ENCODE measurements at places on chromosomes 1 and 21.
A peak's percentile ranks its signal among the peaks of the same experiment; 100 is the strongest.

DNA sequence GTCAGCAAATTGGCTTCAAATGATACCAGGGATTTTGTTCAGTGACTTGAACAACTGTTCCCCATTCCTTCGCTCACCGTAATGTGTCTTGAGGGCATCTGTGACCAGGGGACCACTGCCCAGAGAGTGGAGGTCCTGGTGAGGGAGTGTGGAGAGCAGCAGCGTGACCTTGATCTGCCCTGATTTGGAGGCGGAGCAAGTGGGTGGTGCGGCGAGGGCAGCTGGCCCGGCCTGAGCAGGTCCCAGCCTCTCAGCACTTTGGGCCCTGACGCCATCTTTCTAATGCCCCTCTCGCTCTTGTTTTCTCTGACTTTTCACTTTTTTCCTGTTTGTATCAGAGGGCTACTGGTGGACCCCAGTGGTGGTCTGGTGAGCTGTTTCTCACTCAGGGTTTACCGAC is 31.1 kb downstream of the DIP2A start:
- no peak for DNase-seq

DNA sequence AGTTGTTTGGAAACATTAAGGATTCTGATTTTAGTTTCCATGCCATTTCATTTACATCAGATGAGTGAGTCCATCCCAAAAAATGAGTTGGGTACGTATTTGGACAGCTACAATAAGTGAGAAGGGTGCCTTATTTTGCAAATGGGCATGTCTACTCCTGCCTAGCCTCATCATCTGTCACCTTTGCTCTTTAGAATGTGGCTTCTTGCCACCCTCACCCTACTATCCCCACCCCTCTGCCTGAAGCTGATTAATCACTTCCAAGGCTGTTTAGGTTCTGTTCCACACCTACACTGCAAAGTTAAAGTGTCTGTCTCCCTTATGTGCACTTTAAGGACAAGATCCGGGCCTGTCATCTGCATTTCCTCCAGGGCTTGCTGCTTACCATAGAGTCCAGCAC is 61.2 kb downstream of the ST6GALNAC5 start:
- no peak for DNase-seq

- no peak for DNase-seq
Measured at GRCh38 chr1:160624464-160624863, 22.4 kb downstream of the SLAMF1 start.

- DNase-seq = no peak
Measured at GRCh38 chr1:111770916-111771315, 15.2 kb downstream of the DDX20 start.

GRCh38 chr1:147628441-147628840 is 41.9 kb downstream of the ACP6 start:
- DNase-seq = no peak

- peak; percentile 86 for DNase-seq
Measured at GRCh38 chr1:227947676-227948492, at the start of gene WNT9A. WNT9A (minus strand) TSS chr1:227947932; CDS start chr1:227947887, 45 bp downstream.

DNA sequence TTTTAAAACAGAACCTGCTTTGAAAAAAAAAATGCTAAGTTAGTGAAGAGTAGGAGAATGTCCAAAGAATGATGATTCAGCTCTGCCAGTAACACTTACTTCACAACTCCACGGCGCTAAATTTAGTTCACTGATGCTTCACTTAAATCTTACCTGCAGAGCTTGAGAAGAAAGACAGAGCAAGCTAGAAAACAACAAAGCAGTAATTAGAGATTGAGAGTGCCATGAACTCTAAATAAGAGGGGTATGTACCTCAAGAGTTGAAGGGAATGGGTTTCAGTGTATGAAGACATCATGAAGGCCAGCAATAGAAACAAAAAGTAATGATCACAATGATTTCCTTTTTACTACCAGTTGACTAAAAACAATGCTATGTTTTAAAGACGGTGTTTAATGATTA is 32.8 kb downstream of the EPRS1 start:
- DNase-seq = no peak

DNA sequence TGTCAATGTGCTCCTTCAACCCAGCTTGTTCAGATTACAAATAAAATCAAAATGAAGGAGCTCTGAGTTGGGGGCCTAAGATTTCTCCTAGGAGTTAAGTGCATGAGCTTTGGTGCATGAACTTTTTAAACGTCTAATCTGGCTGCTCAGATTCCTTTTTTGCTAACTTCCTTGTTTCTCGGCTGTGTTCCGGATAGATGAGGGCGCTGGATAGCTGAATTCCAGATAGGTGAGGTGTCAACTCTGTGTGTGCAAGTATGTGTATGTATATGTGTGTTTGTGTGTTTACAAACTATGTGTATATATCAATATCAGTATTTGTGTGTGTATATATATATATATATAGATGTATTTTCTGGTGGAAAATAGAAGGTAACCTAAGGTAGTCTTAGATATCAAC is 37.5 kb upstream of the RCAN3 start:
- DNase-seq = no peak

GRCh38 chr1:236518322-236518721 is 5.5 kb upstream of the LGALS8 start:
- DNase-seq = no peak

DNA sequence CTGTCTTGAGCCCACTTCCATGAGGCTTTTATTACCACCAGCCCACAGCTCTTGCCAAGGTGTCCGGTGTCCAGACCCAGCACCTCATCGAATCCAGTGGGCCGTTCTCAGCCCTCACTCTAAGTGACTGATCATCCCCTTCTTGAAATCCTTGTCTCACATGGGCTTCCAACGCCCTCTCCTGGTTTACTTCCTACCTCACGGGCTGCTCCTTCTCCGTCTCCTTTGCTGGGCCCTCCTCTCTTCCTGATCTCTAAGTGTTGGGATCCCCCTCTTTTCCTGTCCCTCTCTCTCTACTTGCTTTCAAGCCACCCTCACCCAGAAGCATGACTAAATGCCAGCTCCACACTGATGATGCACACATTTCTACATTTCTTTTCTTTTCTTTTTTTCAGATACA is 9.0 kb upstream of the RHBG start:
- peak; percentile 33 for DNase-seq

DNA sequence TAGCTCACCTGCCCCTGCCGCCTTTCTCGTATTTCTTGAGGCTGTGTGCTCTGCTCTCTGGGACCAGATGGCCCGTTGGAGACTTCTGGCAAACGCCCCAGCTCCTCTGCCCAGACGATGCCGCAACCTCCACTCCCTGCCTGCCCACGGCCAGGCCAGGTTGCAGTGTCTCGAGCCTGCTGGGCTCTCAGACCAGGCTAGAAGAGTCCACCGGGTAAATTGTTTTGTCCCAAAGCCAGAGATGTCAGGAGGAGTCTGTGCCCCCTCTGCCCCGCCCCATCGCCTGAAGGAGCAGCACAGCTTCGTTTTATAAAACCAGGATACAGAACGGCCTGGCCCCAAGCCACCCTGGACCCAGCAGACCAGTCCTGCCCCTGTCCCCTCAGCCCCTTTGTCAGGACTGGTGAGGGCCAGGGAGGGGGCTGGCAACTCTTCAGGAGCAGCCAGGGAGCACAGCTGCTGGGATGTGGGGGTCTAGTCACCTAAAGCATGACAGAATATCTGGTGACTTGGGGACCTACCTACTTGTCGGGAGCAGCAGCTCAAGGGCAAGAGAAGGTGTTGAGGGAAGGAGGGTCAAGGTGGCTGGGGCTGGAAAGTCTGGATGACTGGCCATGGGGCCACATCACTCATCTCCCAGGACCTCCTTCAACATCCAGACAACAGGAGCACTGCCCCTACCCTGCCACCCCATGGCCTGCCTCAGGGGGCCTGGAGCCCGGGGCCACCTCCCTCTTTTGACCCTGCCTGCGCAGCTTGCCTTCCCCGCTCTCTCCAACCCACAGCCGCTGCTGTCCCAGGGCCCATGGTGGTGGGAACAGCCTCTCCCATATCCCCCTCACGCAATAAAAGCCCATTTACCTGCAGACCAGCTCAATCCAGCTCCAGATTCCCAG is 33.9 kb upstream of the LBR start:
- DNase-seq = no peak

DNA sequence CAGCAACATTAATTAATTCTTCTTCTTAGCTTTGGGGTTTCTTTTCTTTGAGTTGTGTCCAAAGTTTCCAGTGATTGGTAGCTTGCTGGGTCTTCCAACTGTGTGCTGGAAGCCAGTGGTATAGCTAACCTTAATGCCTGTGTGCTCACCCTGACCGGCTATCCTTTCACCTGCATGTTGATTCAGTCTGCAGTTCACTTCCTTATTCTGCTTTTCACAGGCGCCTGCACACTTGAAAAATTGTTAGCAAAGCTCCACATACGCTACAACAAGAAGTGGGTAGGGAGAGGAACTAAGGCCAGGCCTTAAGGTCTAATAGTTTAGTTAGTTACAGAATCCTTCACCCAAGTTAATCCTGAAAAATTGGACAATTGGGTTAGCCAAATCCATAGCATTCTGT is 35.7 kb downstream of the NCF2 start:
- no peak for DNase-seq

- DNase-seq = no peak
Measured at GRCh38 chr1:19647643-19648042, 3.5 kb downstream of the NBL1 start.

- no peak for DNase-seq
Measured at GRCh38 chr1:213523781-213524398, 463.9 kb upstream of the PROX1 start.

- DNase-seq = no peak
Measured at GRCh38 chr1:192260076-192260475, 56.7 kb upstream of the RGS21 start.

DNA sequence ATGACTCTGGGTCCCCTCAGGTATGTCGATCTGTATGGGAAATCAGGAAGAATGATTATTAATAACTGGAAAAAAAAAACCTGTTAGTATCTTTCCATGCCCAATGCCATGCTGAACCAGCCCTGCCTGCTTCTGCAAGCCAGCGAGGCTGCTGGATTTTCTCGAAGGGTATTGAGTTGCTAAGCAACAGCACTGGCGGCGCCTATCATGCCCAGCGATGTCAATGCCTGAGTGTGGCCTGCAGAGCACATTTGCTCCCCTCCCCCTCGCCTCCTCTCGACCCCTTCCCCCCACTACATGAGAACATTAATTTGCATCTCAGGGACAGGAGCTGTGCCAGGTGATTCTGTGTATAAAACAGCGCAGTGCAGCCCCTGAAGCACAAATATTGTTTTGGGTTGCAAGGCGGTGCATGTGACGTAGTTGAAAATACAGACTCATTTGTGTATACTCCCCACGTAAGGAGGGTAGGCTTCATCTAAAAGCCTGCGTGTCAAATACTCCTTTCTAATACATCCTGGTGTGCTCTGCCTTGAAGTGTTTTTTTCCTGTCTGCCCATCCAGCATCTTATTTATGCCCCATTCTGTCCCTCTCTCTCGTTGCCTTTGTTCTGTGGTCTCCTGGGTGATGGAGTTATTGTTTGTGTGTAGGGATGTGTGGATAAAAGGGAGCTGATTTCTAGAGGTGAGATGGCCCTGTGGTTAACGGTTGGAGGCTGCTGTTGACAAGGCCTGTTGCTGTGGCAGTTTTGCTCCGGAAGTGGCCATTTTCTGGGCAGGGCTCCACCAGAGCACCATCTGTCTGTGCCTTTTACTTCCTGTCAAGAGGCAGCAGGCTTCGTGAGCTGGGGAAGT is 32.7 kb upstream of the ATP5PO start:
- DNase-seq = peak; percentile 65

GRCh38 chr1:169548282-169548681 is 38.0 kb downstream of the F5 start:
- no peak for DNase-seq

DNA sequence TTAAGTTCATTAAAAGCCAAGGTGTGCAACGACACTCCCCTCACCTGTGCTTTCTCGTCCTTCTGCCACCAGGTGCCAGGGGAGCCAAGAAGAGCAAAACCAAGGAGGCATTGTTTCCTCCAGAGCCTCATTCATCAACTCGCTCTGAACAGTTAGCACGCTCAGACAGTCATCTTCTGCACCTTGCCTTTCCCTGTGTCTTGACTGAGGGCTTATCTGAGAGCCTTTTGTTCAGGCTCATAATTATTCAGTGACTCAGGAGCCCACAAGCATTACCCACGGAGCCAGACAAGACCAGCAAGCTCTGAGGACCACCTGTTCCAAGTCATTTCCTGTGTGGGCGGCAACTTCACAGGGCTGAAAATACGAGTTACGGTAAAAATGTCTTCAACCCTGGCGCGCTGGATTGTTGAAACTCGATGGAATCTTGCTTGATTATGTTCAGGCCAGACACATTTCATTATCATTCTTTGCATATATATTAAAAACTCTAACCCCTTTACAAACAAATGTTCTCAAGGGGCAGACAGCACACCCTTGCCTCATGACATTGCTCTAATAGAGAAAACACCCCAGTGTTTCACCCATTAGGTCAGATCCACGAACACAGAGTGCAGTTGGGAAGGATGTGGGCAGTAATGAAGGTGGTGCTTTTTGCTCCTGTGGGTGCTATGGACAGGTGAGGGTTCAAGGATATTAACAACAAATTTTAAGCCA is 89.7 kb upstream of the RUNX1 start:
- DNase-seq = peak; percentile 99

- DNase-seq = no peak
Measured at GRCh38 chr1:209030454-209031167, 552.9 kb upstream of the CAMK1G start.

- no peak for DNase-seq
Measured at GRCh38 chr1:159835862-159836525, 9.3 kb downstream of the SLAMF8 start.

GRCh38 chr1:28199328-28200233 is 23.1 kb upstream of the PTAFR start:
- DNase-seq = no peak

DNA sequence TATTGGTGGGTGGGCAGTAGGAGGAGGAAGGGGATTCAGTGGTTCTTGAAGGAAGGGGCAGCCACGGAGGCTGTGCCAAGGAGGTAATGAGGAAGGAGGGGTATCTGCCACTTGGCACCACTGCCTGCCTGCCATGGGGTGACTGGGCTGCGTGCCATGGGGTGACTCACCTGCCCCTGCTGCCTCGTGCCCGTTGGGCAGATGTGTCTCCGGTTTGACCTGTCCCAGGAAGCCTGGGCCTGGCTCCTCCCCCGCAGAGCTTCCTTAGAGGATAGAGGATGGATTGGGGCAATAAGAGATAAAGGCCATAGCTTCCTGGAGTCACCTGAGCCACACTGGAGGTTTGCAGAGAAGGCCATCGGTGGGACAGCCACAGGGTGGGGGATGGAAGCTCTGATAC is 1.7 kb downstream of the PADI3 start:
- DNase-seq = no peak

DNA sequence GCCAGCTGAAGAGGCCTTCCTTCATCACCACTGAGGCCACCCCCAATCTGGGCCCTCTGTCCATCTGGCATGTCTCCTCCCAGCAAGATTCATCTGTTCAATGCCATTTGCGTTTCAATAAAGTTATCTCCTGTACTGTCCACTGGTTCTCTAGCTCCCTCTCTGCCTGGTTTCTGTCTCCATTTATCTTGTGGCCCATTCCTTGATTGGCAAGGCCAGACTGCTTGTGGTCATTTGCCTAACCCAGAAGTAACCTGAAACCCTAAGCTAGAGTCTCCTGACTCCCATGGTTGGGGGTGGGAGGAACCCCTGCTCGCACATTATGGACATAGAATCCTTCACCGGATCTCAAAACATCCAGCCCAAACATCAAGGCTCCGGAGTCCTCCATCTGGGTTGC is 2.1 kb upstream of the IPO9 start:
- peak; percentile 83 for DNase-seq
